ENCODE measurements at places on chromosomes 7 and 10. TPM values are rescaled to one million over a fixed set of nuclear protein-coding genes. Genes with fewer than 3 reads are reported as not detected.

RARRES2 gene
- total RNA-seq, result not detected

FGFR2 gene
- total RNA-seq, result 0.06 TPM

AFAP1L2 gene
- 0.13 TPM for total RNA-seq

ANXA8 gene
- not detected for total RNA-seq

TMEM176B gene
- 0.13 TPM for total RNA-seq

ACSL5 gene
- total RNA-seq, result 0.92 TPM

ATE1 gene
- 28.5 TPM for total RNA-seq

MYOZ1 gene
- total RNA-seq, result 0.06 TPM

C7orf57 gene
- not detected for total RNA-seq

CALHM3 gene
- total RNA-seq, result not detected

DGKI gene
- total RNA-seq, result 5.3 TPM

ACHE gene
- not detected for total RNA-seq

TEX36 gene
- total RNA-seq, result not detected

PTPN20 gene
- total RNA-seq, result 0.92 TPM

RBM20 gene
- 0.66 TPM for total RNA-seq

ATP6V0A4 gene
- total RNA-seq, result not detected

SPDYE3 gene
- not detected for total RNA-seq

ZNF12 gene
- 14.4 TPM for total RNA-seq

SHTN1 gene
- total RNA-seq, result 1.2 TPM

GRID2IP gene
- not detected for total RNA-seq

PLEKHA8 gene
- total RNA-seq, result 8.9 TPM

PRKAR2B gene
- total RNA-seq, result 1.6 TPM

IGF2BP3 gene
- total RNA-seq, result 17.9 TPM

OLAH gene
- total RNA-seq, result under 0.01 TPM

GNGT1 gene
- not detected for total RNA-seq

CASP2 gene
- total RNA-seq, result 15.6 TPM

CCL24 gene
- not detected for total RNA-seq

PNLIP gene
- not detected for total RNA-seq

SFTPA1 gene
- total RNA-seq, result not detected

LSM8 gene
- 30.4 TPM for total RNA-seq

SUGCT gene
- total RNA-seq, result 14.7 TPM

SSC4D gene
- 0.56 TPM for total RNA-seq

TRIM73 gene
- total RNA-seq, result 0.13 TPM

SRGN gene
- total RNA-seq, result 310 TPM

SKIDA1 gene
- 0.66 TPM for total RNA-seq

FAM13C gene
- total RNA-seq, result 3.4 TPM

ZNF804B gene
- total RNA-seq, result not detected

KCP gene
- total RNA-seq, result not detected
